ENCODE measurements at places on chromosomes 2 and 18.

DNA sequence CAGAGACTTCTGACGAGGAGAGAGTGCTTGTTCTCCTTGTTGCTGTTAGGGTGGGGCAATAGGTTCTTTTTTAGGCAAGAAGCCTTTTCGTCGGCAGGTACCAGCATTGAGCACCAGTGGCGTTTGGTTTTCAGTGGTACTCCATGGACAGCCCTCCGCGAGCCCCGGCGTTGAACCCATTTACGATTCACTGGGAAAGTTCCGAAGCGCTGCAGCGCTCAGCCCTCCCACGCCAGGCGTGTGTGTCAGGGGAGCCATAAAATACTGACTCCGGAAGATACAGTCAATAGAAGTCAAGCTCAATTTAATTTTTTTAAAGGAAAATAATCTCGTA, 494 bp upstream of the ROCK1 start:
- no peak for DNase-seq

DNA sequence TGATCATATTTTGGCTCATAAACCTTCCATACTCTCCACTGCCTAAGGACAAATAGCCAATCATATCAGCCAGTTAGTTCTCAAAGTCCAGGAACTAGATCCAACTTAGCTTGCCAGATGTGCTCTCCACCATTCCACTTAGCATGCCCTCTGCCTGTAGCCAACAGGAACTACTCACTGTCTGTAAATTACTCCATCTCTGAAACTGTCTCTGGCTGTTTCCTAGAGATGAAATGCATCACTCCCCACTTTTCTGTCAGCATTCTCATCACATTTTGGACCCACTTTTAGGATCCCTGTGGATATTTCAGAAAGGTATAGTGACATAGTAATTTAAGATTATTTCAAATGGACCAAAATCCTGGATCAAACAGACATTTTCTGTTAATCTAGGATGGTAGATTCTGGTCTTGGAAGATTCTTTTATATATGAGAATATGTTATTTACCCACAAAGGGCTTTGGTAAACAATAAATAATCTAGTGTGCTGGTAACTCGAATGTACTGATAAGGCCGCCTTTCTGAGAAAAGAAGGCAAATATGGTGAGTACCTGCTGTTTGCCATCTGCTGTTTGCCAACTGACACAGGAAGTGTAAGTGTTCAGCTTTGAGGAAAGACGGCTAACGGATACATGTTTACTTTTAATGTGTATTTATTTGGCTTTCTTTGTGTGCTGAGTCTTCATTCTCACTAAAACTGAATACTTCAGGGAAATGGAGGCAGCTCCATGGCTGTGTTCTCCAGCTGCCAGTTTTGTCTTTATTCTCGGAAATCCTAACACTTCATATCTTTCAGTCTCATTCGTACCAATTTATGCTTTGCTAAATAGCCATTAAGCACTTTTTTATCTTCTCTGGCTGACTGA, 79.5 kb downstream of the EVA1A start:
- DNase-seq, result no peak

GRCh38 chr2:119104414-119104813, 54.1 kb downstream of the C1QL2 start:
- DNase-seq, result no peak

DNA sequence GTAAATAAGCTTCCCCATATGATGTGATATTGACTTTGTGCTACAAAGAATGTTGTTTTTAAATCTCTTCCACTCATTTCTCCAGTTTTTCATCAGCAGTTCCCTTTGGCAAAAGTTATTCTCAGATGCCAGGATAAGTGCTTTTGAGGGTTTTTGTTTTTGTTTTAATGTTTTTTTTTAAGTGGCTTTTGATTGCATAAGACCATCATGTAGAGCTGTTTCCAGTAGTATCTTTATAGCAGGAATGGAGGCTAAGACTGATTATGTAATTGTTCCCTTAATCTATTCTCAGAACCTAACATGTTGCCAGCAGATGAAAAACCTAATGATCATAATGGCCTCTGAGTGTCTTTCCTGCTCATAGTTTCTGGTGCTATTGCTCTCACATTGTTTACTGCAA, 77.9 kb downstream of the CABLES1 start:
- no peak for DNase-seq

DNA sequence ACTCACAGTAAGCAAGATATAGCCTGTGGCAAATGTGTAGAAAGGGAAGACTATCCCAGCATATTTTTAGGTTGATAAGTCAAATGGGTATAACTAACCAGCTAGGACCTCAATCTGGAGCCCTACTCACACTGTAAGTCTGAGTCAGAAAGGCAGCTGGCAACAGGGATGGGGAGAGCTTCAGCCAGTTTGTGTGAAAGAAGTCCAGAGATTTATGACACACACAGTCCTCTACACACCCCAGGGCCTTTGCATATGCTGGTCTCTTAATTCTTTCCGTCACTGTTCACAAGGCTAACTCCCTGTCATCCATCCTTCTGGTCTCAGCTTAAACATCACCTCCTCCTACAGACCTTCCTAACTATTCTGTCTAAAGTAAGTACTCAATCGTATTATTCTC, 5.9 kb upstream of the TCF4 start:
- no peak for DNase-seq

Data from hematopoietic multipotent progenitor cell treated with erythropoietin and hydrocortisone succinate and interleukin-3 and kit ligand, for 8 days (in vitro differentiated cells).